Occipital lobe (tissue), 3 donors: ENCODE measurements at places on chromosomes 6 and 20. TPM values are rescaled to one million over a fixed set of nuclear protein-coding genes. Genes with fewer than 3 reads are reported as not detected.

The VWA7 gene
- total RNA-seq = 0.31 TPM

The PRPH2 gene
- 5.0 TPM for total RNA-seq

The PAK5 gene
- 55.7 TPM for total RNA-seq

The REM1 gene
- total RNA-seq = not detected

The ITPA gene
- total RNA-seq = 36.3 TPM

The CHRNA4 gene
- 7.8 TPM for total RNA-seq

The PLA2G7 gene
- total RNA-seq = 4.1 TPM
